Spinal cord (tissue), 10 donors: ENCODE measurements at places on chromosomes 3 and 15. TPM values are rescaled to one million over a fixed set of nuclear protein-coding genes. Genes with fewer than 3 reads are reported as not detected.

GOLGA6L7 gene
- 4.7 TPM for polyA plus RNA-seq

REC114 gene
- not detected for polyA plus RNA-seq

GASK1A gene
- 5.2 TPM for polyA plus RNA-seq

TRH gene
- 45.9 TPM for polyA plus RNA-seq

SPATA12 gene
- 0.20 TPM for polyA plus RNA-seq

DTX3L gene
- 6.8 TPM for polyA plus RNA-seq
